ENCODE measurements at places on chromosomes 1 and 21. TPM values are rescaled to one million over a fixed set of nuclear protein-coding genes. Genes with fewer than 3 reads are reported as not detected.

GRCh38 chr1:79044974-79045650 is 38.6 kb upstream of the ADGRL4 start:
- DNase-seq, result no peak

DNA sequence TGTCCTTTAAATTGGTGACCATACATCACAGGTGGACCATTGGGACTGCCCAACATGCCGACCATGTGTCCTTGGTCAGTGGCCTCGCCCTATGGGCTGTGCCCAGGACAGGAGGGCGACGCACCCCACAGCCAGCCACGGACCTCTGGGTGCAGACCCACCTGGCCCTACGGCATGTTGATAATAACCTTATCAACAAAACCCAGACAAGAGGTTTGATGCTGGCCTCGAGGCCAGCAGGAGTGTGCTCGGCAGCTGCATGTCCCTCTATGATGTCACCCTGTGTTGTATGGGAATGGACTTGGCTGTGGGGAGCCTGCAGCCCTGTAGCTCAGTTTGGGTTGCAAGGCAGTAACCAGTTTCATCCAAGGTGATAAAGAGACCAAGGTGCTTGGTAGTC is 32.1 kb downstream of the SLC37A1 start:
- no peak for DNase-seq

DNA sequence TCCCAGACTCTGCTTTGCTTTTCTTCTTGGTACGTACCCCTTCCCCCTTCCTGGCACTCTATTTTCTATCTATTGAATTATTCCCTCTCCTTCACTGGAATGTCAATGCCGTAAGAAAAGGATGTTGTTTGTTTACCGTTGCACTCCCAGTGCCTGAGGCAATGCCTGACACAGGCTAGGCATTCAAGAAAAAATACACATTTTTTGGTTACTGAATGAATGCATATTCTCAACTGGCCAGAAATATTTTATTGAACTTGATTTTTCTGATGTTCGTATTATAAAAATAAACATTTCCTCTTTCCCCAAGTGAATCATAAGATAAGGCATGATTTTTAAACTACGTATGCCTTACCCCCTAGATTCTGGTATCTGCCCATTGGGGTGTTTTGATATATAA is 41.2 kb downstream of the GNG12 start:
- no peak for DNase-seq

DNA sequence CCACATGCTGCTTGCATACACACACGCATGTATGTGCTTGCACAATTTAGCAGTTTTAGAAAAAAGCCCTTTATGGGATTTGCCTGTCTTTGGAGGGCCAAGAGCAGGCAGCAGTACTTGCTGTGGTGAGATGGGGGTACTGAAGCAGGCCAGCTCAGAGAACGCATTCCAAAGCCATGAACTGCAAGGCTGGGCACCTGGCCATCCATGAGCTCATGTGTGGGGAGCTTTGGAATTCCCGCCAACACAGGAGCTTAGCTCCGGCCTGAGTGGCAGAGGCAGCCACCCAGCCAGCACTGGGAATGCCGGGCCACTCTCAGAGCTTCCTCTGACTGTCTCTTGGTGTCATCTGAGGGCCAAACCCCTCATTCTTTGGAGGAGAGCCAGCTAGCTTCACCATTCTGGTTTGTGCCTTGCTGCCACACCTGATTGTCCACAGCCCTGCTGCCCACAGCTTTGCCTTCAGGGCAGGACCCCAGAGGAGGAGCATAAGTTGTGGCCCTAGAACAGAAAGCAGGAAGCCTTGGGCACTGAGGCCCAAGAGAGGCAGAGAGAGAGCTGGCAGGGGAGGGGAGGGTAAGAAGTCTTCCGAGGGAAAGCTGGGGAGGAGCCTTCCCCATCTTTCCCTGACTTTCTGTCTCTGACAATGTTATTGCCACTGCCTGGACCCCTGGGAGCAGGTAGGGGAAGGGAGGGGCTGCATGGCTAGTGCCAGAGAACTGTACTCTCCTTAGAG is 92.1 kb upstream of the POU3F1 start:
- DNase-seq, result peak; percentile 51

- DNase-seq, result no peak
These were observed 8.3 kb downstream of the NT5C1A start for GRCh38 chr1:39663559-39663958.

- DNase-seq, result no peak
These were observed 142.2 kb upstream of the NBPF11 start for GRCh38 chr1:148294116-148294807.

DNA sequence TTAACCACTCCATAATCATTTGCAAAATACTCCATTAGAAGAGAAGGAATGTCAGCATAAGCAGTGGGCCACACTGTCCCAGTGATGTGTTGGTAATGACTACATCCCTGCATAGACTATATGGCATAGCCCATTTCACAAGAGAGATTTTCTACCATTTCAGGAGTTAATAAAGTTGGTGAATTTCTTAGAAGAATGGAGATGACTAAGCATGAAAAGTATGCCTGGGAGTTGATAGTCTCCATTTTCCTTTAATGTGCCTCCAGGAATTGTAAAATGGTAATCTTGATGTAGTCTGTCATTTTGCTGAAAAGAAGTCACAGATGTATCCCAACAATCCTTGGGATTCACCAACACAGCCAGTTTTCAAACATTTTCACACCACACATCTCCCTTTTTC is 608.8 kb upstream of the CHRM3 start:
- no peak for DNase-seq

GRCh38 chr1:201122321-201122957 is 4.5 kb downstream of the ASCL5 start:
- no peak for DNase-seq

- no peak for DNase-seq
These were observed 18.5 kb upstream of the CACHD1 start for GRCh38 chr1:64451440-64451839.

- DNase-seq, result no peak
These were observed 5.2 kb upstream of the FNBP1L start for GRCh38 chr1:93442741-93443140.

DNA sequence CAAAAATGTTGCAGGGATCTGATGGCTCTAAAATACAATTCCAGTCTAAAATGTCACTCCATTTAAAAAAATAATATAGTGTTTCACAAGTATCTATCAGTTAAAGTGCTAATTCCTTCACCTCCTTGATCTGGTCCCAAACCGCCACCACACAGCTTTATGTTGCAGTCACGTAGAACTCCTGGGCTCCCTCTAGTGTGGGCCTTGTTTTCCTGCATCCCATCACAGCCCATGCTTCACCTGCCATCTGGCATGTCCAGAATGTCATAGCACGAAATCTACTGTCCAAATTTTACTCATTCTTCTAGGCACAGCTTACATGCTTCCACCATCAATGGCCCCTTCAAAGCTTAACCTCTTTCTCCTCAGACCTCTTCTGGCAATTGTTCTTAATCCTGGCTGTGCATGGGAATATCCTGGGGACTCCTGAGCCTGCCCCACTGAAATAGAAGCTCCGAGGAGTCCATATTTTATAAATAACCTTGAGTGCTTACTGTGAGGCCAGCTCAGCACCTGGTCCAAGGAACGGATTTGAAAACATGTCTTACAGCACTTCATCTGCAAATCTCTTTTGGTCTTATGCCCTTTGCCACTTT is 15.5 kb downstream of the FYB2 start:
- DNase-seq, result no peak

DNA sequence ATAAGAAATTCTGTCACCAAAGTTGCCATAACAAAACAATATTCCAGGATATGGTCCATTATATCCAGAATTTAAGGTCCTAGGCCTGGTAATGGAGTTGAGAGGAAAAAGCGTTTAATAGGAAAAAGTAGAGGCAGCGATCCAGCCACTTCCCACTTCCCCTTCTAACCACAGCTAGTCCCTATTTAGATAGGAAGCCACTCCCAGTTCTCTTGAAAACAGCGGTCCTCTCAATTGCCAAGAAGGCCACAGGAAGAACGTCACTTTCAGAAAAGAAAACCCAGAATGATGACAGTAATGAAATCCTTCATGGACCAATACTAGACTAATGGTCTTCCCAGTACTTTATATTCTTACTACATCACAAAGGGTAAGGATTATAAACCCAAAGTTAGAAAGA is 38.6 kb downstream of the ABL2 start:
- no peak for DNase-seq

DNA sequence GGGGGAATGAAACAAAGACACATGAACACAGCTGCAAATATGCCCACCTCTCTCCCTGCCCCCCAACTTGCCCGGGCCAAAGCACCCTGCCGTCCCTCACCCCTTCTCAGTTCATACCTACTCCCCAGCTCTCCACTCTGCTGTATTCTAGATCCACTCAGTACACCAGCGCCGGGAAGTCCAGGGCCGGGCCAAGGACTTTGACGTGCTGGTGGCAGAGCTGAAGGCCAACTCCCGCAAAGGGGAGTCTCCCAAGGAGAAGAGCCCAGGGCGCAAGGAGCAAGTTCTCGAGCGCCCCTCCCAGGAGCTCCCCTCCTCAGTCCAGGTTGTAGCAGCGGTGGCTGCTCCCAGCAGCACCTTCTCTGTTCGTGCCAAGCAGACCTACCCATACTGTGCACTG is 5.0 kb downstream of the ATXN7L2 start:
- no peak for DNase-seq

GRCh38 chr1:175725684-175726083 is 17.7 kb downstream of the TNR start:
- DNase-seq, result peak; percentile 39

DNA sequence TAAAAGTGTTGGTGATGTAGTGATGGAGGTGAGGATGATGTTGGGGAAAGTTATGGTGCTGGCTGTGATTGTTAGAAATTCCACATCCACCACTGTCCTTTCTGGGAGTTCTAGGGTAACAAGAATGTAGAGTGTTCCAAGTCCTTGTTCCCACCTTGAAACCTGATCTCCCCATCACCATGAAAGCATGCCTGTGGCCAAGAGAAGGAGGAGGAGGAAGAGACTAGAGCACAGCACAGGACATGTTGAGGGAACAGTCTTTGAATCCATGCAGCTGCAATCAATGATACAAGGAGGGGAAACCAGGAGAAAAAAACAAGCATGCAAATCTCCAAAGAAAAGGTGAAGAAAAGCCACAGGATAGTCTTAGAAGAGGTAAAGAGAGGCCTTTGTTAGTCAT is 45.9 kb upstream of the ARTN start:
- DNase-seq, result no peak

- no peak for DNase-seq
These were observed 7.4 kb downstream of the GJA4 start for GRCh38 chr1:34800214-34800613.

DNA sequence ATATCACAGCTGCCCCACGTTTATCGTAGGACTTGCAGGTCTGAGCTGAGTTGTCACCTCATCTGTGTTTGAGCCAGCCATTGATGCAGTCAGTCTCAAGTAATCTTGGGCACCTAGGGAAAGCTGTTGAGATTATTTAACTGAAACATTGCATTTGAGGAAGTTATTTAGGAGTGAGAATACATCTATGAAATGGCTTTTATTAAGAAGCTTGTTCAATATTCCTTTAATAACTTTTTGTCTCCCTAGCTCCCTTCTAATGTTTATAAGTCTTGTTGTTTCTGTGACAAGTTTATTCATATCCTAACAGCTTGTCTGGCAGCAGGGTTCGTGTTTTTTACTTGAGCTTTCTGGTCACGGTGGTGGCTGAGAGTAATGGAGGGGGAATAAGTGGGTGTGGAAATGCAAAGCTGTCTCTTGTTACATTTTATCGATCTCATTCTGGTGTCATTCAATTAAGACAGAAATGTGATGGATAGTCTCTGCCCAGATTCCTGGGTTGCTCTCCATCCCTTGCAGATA is 555.9 kb downstream of the USP25 start:
- DNase-seq, result no peak

GRCh38 chr21:16554503-16554902 is 824.7 kb downstream of the USP25 start:
- no peak for DNase-seq

DNA sequence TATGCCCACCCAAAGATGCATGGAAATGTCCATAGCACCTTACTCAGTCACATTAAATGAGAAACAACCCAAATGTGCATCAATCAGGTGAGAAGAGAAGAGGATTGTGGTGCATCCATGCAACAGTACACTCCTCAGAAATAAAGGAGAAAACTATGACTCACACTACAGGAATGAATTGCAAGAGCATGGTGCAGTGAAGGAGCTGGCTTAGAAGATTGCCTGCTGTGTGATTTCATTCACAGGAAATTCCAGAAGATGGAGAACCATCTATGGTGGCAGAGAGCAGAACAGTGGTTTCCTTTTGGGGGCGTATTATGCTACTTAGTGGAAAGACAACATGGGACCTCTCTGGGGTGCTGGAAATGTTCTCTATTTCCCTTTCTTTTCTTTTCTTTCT is 278.6 kb upstream of the AJAP1 start:
- DNase-seq, result no peak

DNA sequence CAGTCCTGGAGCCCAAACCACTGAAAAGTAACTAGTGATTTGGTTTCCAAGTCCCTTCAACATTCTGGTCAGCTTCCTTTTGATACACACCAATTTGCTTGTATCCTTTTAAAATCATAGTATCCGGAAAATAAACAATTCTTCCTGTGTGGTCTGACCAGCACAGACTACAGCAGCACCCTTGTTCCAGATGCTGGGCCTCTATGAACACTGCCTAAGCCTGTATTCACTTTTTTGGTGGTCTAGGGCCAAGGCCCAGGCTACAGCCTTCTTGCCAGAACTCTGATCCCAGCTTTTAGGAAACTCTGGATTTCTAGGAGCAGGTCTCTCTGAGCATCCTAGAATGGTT is 801 bp upstream of the DDAH1 start:
- no peak for DNase-seq

Gene KRTAP19-3
- not detected for polyA plus RNA-seq

Gene TMEM61
- polyA plus RNA-seq, result 1.1 TPM

Gene UHMK1
- polyA plus RNA-seq, result 41.4 TPM

Gene ACOT7
- polyA plus RNA-seq, result 34.2 TPM

Gene MTARC2
- 12.5 TPM for polyA plus RNA-seq

Gene TLCD4
- 8.3 TPM for polyA plus RNA-seq

Gene ATXN7L2
- 7.3 TPM for polyA plus RNA-seq

Gene CCDC30
- 5.8 TPM for polyA plus RNA-seq

Gene GNG5
- polyA plus RNA-seq, result 167 TPM

Gene HMGN1
- polyA plus RNA-seq, result 870 TPM

Gene LCE1A
- not detected for polyA plus RNA-seq

Gene ROR1
- polyA plus RNA-seq, result 28.2 TPM

Gene SNX7
- 42.2 TPM for polyA plus RNA-seq

Gene CFAP107
- 0.07 TPM for polyA plus RNA-seq

Gene CCDC27
- 0.21 TPM for polyA plus RNA-seq

Gene CNKSR1
- polyA plus RNA-seq, result 9.9 TPM

Gene HMGCL
- 75.3 TPM for polyA plus RNA-seq

Gene UBXN10
- polyA plus RNA-seq, result 2.2 TPM

Gene ACP6
- polyA plus RNA-seq, result 12.0 TPM

Gene CD34
- polyA plus RNA-seq, result 98.8 TPM

Gene NBPF20
- 2.1 TPM for polyA plus RNA-seq

Gene GRHL3
- polyA plus RNA-seq, result 11.7 TPM

Gene VSIG8
- polyA plus RNA-seq, result 0.11 TPM
